Activated T-helper 1 cell treated with anti-CD3 and anti-CD28 coated beads, Interleukin-2, amount 50 U/mL, for 16 hours (primary cell): ENCODE measurements at places on chromosomes 16 and 17.

DNA sequence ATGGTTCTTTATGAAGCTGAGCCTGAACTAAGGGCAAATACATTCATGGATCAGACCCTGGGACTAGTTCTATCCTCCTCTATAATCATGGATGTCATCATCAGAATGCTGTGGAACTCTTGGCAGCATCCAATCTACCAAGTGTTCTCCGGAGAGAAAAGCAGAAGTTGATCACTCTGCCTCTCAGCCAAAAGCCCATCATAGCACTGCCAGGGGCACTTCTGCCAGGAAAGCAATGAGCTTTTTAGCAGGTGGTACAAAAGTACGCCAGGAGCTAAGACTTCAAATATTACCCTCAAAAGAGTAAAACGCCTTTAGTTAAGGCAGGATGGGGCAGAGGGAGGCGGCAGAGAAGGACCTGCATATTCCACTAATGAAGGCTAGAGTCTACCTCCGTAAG is 279.0 kb downstream of the SLC39A11 start:
- DNase-seq, result no peak

DNA sequence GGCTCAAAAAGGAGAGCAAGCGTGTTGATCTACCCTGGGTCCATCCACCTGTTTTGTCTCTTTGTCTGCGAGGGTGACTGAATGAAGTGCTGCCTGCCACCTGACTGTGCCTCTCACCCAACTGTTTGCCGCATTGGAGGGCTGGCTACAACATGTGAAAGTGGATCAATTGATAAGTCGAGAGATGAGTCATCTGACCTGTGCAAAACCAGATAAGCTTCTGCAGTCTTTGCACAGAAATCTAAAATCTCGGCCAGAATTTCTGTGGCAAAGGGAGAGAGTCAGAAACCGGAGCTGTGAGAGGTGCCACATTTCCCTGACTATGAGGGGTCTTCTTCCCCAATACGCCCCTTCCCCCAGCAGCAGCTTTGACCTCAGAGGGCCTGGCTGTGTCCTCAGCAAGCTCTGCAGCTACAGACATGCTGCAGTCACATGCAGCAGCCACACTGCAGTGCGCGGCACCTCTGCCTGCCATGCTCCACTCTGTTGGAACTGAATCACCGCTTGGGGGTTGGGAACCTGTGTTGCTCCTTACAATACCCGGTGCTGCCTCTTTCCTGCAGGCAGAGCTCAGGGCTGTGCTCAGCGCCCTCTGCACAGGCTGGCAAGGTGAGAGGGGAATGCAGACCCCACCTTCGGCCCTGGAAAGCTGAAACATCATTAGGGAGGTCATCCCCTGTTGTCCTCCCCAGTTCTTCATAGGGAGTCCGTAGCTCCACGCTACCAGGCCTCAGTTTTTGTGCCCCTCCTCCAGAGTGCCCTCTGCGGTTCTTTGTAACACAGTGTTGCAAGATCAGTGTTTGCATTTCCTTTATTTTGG is 16.2 kb upstream of the HAS3 start:
- no peak for DNase-seq

- no peak for DNase-seq
These were observed 42.2 kb downstream of the TIMM22 start for GRCh38 chr17:1039123-1039507.

DNA sequence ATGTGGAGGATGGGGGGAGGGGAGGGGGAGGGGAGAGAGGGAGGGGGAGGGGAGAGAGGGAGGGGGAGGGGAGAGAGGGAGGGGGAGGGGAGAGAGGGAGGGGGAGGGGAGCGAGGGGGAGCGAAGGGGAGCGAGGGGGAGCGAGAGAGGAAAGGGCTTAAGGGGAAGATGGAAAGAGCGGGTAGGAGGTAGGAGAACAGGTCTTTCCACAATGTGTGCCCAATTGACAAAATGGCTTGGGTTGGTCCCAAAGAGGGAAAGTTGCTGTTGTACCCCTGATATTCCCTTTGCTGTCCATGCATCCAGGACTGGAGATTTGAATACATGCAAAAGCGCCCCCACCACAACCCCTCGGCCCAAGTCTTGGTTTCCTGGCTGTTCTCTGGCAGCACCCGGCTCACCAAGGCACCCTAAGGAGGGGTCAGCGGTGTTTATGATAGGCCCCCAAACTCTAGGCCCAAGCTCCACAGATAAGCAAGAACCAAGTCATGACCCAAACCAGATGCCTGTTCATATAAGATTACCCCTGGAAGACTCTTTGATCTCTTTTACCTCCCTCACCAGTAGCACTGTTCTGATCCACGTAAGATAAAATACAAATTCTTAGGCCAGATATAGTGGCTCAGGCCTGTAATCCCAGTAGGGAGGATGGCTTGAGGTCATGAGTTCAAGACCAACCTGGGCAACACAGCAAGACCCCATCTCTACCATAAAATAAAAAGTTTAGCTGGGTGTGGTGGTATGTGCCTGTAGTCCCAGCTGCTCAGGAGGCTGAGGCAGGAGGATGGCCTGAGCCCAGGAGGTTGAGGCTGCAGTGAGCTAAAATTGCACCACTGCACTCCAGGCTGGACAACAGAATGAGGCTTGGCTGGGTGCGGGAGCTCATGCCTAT is 119.6 kb downstream of the ZFHX3 start:
- no peak for DNase-seq

DNA sequence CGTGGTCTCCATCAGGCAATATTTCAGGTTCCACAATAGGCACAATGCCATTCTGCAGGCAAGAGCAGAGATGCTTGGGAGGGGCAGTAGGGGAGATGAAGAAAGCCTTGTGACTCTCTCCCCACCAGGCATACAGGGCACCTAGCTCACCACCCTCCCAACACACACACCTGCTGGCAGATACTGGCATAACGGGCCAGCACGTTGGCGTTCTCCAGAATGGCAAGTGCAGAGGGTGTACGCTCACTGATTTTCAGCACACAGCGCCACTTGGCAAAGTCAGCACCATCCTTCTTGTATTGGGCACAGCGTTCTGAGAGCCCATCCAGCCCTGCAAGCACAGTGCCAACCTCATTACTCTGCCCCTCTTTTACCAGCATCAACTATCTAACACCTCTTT is 2.2 kb downstream of the ALDOC start:
- no peak for DNase-seq

DNA sequence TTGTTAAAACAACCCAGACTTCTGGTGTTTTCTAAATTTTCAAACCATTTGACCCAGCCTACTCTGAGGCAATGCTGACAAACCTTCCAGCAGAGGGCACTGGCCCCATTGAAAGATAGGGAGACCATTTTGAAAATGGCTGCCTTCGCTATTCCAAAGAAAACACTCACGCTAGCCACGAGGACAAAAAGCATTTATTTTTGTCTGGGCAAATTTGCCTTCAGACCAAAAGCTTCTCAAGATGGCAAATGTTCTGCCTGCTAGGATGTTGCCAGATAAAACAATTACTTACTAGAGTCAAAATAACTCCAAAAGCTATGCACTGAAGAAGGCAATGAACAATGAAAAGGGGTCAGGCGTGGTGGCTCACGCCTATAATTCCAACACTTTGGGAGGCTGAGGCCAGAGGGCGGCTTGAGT is 296.7 kb upstream of the IRX5 start:
- no peak for DNase-seq

DNA sequence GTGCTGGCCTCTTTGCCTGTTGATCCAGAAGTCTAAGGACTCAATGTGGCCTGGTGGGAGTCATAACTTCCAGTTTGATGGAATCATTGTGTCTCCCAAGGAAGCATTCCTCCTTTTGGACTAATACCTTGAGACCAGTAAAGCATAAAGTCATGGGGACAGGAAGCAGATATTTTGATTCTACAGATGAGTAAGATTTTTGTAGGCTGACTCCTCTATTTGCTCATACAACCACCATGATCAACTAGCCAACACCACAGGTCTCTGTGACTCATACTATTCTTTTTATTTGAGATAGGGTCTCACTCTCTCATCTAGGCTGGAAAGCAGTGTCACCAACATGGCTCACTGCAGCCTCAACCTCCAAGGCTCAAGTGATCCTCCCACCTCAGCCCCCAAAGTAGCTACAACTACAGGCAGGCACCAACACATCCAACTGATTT is 6.2 kb downstream of the MT2A start:
- DNase-seq, result no peak

DNA sequence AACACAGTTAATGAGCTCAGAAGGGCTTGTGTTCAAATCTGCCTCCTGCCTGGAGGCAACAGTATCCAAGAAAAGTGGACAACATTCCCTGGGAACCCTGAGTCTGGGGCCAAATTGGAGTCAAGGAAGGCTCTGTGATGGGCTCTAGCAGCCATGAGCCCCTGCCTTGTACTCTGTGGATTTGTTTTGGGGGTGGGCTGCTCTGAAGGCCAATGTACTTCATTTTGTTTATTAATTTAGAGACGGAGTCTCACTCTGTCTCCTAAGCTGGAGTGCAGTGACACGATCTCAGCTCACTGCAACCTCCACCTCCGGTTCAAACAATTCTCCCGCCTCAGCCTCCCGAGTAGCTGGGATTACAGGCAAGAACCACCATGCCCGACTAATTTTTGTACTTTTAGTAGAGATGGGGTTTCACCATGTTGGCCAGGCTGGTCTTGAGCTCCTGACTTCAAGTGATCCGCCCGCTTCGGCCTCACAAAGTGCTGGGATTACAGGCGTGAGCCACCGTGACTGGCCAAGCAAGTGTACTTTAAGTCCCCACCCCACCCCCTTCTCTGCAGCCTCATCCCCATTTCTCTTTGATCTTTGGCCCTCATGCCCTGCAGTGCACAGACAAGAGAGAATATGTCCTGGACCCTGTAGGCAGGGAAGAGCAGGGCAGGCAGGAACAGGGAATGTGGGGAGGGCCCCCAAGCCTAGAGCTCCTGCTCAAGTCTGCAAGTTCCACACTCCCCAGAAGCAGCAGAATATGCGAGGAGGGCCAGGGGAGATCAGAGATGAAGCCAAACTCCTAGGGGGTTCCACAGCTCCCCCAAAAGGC is 2.7 kb upstream of the GIP start:
- no peak for DNase-seq

GRCh38 chr16:23466162-23466885 is 13.3 kb upstream of the COG7 start:
- DNase-seq, result no peak

DNA sequence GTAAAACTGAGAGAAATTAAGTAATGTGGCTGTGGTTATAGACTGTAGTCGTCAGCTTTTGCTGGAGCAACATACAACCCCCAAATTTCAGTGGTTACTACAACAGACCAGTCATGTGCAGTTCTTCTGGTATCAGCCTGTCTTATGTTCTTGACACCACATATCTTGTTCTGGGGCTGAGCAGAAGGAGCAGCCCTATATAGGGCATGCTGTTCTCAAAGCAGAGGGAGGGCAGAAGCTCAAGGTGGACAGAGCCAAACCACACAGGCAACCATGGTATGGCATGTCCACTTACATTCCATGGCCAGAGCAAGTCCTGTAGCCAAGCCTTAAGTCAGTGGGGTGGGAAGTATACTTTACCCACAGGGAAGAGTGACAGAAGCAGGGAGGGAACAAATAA is 7.7 kb downstream of the PRKAR1A start:
- DNase-seq, result no peak

- DNase-seq, result peak; percentile 81
These were observed 21.7 kb downstream of the ACSF3 start for GRCh38 chr16:89115216-89115861.

- no peak for DNase-seq
These were observed 664.5 kb upstream of the SALL1 start for GRCh38 chr16:51815523-51815922.

DNA sequence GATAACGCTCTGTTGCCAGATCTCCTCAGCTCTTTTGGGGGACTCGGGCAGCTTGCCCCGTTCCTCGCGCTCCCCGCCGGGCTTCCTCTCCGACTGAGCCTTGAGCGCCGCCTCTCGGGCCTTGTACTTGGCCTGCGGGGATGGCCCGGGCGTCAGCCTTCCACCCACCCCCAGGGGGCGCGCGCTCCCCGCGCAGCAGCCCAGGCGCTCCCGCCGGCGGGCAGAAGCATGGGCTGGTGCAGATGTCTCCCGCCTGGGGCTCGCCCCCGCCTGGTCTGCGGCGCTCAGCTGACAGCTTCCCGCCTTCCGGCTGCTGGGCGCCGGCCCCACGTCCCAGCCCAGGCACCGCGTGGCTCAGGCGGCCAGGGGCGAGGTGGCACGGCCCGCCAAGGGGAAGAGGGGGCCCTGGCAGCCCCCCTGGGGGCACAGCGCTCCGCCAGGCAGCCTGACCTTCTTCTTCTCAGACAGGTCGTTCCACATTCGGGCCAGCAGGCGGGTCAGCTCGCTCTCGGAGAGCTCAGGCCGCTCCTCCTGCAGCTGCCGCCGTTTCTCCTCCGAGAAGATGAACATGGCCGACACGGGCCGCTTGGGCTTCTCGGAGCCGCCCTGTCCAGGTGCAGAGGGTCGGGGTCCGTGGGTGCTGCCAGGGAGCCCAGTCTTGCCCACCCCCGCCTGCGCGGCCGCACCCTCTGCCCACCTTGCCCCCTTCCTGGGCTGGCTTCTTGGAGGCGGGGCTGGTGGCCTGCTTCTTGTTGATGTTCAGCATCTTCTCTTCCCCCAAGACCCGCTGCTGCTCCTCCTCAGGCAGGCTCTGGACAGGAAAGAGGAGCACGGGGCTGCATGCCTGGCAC is 8.9 kb downstream of the UBTF start:
- peak; percentile 81 for DNase-seq

DNA sequence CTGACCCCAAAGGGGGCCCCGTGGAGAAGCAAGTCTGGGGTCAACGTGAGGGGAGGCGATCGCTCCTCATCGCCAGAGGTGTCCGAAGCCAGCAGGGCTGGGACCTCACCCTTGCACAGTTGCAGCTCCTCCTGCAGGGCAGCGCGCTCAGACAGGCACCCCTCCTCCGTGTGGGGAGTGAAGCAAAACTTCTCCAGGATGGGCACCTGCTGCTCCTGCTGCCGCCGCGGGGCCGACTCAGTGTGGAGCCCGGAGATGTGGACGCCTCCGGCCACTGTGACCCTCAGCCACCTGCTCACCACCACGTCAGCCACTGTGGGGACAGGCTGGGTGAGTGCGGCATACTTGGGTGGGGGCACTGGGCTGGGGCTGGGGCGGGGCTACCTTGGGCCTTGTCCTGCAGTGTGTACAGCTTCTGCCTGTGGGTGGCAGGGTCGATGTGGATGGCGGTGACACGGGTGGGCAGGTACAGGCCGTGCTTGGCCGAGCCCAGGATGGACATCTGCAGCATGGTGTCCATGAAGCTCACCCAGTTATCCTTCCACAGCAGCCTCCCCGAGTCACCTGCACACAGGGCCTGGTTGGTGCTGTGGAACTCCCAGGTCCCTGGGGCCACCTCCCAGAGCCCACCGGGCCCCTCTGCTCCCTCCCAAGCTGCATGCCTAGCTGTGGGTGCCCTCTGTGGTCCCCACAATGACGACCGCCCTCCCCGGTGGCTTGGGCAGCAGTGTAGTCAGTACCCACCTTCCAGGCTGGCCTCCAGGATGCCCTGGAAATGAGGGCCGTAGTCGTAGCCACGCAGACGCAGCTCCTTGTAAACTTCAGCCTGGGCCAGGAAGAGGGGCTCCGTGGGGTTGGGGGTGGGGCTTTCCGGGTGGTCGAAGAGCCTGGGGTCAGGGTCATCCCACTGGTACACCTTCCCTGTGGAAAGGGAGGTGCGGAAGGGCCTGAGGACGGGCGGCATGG is 10.8 kb downstream of the FASN start:
- no peak for DNase-seq
